ENCODE measurements at places on chromosomes 3 and 15.

GRCh38 chr15:90872486-90873184 lies 4.2 kb downstream of the FURIN start:
- peak; percentile 85 for DNase-seq

DNA sequence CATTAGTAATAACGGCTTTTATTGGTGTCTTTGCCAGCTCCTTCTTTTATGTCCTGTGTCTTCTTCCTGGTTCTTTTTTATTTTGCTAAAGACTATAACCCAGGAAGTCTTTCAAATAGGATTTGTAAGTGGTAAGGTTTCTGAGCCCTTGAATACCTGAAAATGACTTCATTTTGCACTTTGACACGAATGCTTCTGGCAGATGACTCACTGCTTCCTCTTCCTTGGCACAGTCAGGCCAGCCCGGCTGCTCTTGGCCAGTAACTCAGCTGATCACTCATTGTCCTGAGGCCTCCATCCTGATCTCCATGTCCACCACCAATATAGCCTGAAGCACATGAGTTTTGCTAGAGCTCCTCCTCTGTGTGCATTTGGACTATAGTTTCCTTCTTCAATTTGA lies 48.7 kb upstream of the NR2E3 start:
- DNase-seq, result peak; percentile 82

- DNase-seq, result no peak
These were observed 1.1 kb upstream of the UBE2E1 start for GRCh38 chr3:23804441-23805209.

DNA sequence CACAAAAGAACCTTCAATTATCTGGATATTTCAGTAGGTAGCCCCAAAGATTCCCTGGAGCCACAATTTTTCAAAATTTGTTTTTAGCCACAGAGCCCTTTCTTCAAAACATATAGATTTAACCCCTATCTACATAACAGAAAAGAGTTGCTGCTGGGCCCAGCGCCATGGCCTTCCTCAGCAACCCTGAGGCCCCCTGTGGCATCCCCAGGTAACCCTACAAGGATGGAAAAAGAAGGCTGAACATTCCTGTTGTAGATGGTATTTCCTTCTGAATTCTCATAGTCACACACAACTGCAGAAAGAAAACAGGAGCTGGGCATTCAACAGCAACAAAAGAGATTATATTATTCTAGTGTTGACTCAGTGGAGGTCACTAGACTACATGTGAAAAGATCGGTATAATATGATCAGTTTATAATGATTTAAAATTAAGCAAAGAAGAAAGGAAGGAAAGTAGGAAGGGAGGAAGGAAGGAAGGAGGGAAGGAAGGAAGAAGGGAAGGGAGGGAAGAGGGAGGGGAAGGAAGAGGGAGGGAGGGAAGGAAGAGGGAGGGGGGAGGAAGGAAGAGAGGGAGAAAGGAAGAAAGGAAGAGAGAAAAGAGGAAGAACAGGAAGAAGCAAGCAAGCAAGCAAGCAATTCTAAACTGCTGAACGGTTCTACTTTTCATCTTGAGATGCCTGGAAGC lies 342.5 kb upstream of the NR2F2 start:
- no peak for DNase-seq

- DNase-seq, result no peak
These were observed 181.8 kb downstream of the SHQ1 start for GRCh38 chr3:72666447-72666755.

DNA sequence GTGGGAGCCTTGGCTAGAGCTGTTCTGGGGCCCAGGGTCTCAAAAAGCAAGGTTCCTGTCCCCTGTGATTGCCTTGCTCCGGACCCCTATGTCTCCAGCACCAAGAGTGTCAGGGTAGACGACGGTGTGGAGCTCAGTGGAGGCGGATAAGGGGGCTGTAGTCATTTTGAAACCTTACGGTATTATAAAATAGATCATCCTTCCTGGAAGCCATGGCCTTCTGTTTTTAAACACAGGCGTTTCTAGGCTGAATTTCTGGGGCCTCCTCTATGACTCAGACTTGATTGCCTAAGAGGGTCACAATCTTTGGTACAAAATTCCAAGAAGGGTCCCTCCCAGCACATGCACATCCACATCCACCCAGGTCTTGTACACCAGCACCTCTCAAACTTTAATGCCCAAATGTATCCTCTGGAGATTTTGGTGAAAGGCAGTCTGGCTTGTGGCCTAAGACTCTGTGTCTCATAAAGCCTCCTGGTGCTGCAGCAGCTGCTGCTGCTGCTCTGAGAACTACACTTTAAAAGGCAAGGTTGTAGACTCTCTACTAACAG lies 70.5 kb upstream of the XCR1 start:
- peak; percentile 44 for DNase-seq

DNA sequence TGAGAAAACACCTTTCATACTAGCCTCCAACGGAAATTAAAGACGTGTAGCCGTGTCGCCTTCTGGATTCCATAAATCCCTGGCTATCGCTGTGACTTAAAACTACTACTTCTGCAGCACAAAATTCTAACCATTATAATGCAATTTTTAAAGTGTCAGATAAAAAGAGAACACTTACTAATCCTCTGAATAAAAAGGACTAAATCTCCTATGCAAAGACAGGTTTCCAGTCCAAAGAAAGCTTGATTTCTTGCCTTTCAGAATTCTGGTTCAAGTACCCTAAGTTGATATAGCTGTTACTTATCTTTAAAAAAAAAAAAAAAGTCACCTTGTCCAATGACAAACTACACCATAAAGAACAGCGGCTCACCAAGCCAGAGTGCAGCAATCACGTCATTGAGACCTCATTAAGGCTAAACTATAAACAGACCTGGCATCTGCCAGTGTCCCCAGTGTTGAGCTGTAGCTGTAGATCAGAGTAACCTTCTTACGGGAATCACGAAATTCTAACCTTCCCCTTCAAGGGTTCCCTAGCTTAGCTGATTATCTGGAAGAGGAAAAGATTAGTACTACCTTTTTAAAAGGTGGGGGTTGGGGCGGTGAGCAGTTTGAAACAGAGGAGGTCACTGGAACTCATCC lies 2.2 kb downstream of the ABCC5 start:
- DNase-seq, result no peak

- no peak for DNase-seq
These were observed 30.2 kb downstream of the DAG1 start for GRCh38 chr3:49500205-49500731.

GRCh38 chr15:59194639-59195325 lies 11.9 kb upstream of the LDHAL6B start:
- no peak for DNase-seq

DNA sequence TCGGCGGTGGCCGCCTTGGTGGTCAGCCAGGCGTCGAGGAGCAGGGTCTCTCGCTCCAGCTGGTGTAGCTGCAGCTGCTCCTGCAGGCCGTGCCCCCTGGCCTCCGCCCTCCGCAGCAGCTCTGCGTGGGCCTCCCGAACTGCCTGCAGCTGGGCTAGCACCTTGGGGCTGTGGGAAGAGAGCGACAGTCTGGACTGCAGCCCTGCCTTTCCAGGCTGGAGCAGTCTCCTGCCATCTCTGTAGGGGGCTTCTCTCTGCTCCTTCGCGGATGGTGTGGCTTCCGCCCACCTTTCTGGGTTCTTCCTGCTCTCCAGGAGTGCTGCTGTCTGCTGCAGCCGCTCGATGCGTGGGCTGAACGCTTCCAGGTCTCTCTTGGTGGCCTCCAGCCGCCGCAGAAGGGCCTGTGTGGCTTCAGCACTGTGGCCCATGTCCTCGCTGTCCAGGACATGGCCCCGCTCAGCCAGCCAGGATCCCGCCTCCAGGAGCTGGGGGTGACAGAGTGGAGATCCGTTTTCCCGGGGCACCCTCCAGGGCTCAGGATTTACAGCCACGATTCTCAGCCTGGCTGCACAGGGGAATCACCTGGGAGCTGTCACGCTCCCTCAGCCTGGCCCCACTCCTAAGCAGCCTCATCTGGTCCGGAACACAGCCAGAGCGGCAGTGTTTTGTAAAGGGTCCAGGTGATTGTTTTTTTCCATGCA lies 16.8 kb downstream of the PLA2G4B start:
- no peak for DNase-seq

DNA sequence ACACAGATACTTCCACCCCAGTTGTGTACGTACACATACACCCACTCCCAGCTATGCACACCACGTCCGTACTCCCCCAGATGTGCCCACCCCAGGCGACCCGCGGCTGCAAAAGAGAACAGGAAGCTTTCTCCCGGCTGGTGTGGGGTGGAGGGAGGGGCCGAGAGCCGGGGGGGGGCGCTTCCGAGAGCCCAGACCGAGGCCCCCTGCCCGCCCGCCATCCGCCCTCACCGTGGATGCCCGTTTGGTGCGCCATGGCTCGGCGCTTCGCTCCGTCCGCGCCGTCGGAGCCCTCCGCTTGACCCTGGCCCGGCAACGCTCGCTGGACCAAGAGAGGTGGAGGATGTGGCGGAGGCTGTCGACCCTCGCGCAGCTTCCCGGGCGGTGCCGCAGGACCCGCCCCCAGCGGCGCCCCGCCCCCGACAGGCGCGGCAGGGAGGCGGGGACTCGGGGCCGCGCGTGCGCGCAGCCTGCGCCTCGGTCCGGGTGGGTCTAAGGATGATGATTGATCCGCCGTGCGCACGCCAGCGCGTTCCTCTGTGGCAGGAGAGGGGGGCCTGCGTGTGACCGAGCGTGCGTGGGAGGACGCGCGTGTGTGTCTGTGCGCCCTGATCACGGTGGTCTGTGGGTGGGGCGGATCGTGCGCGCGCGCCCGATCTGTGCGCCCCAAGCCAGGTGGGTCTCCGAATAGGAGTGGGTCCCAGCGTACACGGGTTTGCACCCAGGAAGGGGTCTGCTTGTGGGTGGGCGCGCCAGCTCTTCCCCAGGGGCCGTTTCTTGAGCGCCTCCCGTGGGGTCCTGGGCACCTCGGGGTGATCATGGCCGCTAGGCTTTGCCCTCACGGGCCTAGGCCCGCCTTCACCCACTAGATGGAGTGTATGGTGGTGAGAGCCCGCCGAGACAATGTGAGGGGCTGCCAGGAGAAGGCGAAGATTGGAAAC lies at the start of gene TWF2:
TWF2 (minus strand) TSS at position 398 of the 941 bp plus-strand sequence; CDS start at position 256, 142 bp downstream.
- DNase-seq, result peak; percentile 99

GRCh38 chr15:94237903-94238302 lies 6.5 kb downstream of the MCTP2 start:
- DNase-seq, result no peak

- peak; percentile 26 for DNase-seq
These were observed 41.0 kb upstream of the MANF start for GRCh38 chr3:51343918-51344687.

GRCh38 chr3:191235331-191236314 lies 36.6 kb downstream of the OSTN start:
- peak; percentile 52 for DNase-seq

- no peak for DNase-seq
These were observed 12.8 kb downstream of the H1-8 start for GRCh38 chr3:129555616-129556357.

- no peak for DNase-seq
These were observed 57.2 kb downstream of the CHSY1 start for GRCh38 chr15:101194546-101195125.

GRCh38 chr15:73716417-73716816 lies 32.2 kb downstream of the CD276 start:
- DNase-seq, result no peak

DNA sequence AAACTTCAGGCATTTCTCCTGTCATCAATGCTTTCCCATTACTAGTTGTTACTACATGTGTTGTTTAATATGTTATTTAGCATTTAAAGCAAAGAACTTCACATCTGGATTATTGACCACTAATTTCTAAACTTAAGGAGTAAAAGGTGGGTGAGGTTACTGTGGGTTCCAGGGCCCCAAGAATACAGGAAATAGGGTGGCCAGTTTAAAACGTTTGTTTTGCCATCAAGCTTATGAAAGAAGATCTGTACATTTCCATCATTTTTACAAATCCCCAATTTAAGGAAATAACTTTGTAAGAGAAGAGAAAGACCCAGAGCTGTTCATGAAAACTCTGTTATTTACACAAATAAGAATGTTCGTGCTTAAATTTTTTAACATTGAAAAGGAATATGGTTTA lies 54.5 kb upstream of the ACKR4 start:
- DNase-seq, result no peak

DNA sequence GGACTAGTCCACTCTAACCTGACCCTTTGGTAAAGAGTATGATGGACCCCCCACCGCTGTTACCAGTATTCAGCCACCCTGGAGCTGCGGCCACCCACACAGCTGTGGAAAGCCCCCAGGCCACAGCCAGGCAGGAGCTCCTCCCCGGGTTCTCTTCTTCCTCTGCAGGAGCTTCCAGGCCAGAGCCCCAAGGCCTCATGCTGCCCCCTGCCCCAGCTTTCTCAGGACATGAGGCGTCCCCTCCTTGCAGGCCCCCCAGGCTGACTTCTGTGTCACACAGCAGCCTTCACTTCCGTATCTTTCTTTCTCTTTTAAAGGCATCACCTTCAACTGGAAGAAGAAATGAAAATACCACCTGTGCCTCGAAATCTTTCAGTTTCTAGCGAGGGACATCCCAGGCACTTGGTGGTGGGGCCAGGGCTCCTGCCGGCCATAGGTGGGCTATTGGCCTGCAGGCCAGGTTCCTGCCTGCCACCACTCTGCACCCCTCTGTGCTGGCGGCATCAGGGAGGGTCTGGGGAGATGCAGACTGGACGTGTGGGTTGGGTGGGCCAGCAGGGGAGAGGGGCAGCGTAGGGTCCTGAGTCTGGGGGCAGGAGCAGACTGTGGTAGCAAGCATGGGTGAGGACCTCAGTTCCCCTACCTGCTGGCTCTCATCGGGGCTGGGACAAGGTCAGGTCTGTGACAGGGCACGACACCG lies 19.9 kb downstream of the KLF13 start:
- DNase-seq, result no peak

GRCh38 chr3:22621205-22621809 lies 581.8 kb upstream of the UBE2E2 start:
- DNase-seq, result no peak

DNA sequence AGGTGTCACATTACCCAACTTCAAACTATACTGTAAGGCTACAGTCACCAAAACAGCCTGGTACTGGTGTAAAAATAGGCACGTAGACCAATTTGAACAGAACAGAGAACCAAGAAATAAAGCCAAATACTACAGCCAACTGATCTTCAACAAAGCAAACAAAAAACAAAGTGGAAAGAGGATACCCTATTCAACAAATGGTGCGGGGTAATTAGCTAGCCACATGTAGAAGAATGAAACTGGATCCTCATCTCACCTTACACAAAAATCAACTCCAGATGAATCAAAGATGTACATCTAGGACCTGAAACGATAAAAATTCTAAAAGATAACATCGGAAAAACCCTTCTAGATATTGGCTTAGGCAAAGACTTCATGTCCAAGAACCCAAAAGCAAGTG lies 13.1 kb downstream of the PEAK1 start:
- DNase-seq, result no peak

DNA sequence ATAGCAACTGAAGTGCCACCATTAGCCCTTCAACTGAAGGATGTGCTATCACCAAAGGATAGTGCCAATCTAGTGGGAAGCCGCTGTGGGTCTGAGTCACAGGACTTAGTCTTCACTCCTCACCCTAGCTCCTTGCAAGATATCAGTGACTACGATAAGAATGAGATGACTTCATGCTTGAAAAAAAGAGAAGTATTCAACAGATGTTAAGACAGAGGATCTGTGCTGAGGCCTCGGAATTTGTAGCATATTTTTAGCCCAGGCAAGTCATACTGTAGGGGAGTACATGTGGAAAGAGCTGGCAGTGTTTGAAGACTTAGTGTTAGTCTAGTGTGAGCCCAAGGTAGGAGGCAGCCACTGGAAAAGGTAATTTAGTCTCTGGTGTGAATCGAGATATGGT lies 270.7 kb upstream of the LRTM1 start:
- peak; percentile 81 for DNase-seq

- DNase-seq, result peak; percentile 67
These were observed 13.6 kb upstream of the CSRNP1 start for GRCh38 chr3:39166932-39167532.

GRCh38 chr3:169173231-169173630 lies 490.3 kb downstream of the MECOM start:
- peak; percentile 2 for DNase-seq

Measured in GM03348 (cell line).